Anterior cingulate cortex (tissue), 58 donors: ENCODE measurements at places on chromosomes 5 and 9.

DNA sequence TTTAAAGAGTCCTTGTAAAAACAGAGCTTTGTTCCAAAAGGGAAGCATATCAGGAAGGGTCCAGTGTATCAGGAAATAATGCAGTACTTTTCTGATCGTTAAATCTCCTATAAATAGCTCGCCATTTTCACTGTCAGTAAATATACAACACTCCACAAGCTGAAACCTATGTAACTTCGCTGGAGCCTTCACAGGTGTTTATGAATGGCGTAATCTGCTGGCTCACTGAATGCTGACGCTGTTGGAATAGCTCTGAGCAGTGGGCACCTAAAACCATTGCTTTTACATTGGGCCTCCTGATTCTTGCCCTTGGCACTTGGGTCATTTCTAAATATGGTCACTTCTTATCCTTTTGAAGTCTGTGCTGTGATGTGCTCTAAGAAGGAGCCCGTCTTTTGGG, 4.3 kb downstream of the SHC3 start:
- DNase-seq = no peak

DNA sequence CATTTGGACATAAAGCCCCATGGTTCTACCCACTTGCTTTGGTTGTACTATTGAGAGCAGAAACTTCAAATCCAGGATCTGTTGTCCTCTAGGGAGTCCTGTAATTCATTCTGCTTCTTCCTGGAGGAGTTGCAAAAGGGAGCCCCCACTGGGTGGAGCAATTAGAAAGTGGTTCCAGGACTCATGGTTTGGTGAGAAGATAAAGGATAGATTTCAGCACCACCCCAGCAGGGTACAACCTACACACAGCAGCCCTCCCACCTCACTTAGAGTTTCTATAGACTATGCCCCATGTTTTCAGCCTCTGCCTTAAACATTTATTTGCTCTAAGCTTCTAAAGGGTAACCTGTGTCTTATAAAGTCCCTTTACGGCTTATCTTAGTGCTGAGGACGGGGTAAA, 112.6 kb upstream of the ARRDC3 start:
- no peak for DNase-seq

DNA sequence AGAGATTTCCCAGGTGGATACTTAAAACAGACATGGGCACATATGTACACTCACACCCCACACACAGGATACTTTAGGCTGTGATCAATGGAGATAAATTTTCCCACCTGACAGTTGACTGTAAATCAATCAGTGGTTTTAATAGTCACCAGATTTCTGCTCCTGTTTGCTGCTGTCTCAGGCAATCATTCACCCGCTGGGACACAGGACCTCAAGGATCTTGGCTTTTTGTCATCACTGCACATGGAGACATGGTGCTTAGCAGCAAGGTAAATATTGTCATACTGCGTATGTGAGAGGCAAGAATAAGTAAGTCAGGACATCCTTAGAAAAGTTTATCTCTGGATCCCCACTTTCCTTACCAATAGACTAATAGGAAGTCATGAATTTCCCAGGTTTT, 60.8 kb upstream of the KLF9 start:
- DNase-seq = no peak

- no peak for DNase-seq
Measured at GRCh38 chr9:90311811-90312210, 330.8 kb downstream of the DIRAS2 start.

GRCh38 chr5:137155261-137156000, 343.7 kb downstream of the SPOCK1 start:
- no peak for DNase-seq

GRCh38 chr5:5005353-5005752, 134.8 kb upstream of the ADAMTS16 start:
- DNase-seq = no peak
